ENCODE measurements at places on chromosomes 5 and 9.

GRCh38 chr5:87125766-87126165 is 141.9 kb upstream of the RASA1 start:
- no peak for DNase-seq

DNA sequence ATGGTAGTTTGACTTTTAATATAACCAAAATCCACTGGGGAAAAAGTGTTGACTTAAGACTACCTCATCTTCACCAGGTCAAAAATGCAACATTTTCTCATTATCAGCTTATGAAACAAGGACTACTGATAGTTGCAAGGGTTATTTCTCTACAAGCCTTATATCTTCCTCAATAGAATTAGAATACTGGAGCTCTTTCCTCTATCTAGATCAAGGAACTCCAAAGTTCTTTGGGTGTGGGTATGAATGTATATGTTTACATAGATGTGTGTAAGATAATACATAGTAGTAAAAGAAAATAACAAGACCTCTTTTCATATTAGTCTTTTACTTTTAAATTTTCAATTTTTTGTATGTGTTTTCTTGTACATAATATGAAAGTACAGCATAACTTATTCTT is 244.5 kb downstream of the MLLT3 start:
- no peak for DNase-seq

DNA sequence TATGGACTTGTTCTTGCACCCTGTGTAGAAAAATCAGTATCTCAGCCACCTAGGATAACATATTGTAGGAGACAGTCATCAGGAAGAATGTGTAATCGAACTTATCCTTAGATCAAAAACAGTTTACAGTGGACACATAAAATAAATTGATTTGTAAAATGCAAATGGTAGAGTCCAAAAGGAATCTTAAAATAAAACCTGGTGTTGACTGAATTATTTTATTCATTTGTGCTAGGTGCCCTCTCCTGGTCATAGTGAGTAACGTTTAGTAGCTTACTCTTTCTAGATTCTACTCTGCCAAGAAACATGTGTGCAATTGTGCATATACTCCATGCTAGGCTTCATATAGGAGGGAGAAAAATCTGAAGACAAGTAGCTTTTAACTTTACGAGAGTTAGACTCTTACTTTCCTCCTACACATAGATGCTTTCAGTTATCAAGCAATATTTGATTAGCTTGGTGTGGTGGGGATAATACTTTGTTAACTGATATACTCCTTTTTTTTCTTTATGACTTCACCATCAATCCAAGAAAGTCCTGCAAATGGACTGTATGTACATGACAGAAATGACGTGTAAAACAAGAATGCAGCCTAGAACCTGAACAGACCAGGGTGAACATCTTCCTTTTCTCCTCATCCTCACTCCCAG is 23.7 kb upstream of the LOX start:
- peak; percentile 28 for DNase-seq

DNA sequence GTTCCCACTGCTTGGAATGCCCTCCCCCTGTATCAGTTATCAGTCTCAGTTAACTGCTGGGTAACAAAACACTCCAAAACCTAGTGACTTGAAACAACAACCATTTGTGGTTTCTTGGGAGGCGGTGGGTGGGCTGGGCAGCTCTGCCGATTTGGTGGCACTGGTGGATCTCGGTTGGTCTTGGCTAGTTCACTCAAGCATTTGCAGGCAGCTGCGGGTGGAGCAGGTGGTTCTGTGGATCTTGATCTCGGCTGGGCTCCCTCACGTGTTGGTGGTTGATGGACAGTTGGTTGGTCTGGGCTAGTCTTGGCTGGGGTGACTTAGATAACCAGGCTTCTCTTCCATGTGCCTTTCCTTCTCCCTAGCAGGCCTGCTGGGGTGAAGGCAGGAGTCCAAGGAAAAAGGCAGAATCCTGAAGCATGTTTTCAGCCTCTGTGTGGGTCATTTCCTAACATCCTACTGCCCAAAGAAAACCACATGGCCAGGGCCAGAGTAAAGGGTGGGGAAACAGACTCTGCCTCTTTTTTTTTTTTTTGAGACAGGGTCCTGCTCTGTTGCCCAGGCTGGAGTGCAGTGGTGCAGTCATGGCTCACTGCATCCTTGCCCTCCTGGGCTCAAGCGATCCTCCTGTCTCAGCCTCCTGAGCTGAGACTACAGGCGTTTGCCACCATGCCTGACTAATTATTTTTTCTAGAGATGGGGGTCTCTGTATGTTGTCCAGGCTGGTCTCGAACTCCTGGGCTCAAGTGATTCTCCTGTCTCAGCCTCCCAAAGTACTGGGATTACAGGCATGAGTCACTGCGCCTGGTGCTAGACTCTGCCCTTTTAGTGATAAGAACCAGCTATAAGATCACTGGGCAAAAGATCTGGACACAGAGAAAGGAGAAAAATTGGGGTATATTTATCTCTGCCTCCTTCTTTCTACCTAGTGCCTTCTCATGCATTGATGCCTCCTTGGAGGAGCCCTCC is 183.7 kb downstream of the RGS3 start:
- DNase-seq, result no peak

DNA sequence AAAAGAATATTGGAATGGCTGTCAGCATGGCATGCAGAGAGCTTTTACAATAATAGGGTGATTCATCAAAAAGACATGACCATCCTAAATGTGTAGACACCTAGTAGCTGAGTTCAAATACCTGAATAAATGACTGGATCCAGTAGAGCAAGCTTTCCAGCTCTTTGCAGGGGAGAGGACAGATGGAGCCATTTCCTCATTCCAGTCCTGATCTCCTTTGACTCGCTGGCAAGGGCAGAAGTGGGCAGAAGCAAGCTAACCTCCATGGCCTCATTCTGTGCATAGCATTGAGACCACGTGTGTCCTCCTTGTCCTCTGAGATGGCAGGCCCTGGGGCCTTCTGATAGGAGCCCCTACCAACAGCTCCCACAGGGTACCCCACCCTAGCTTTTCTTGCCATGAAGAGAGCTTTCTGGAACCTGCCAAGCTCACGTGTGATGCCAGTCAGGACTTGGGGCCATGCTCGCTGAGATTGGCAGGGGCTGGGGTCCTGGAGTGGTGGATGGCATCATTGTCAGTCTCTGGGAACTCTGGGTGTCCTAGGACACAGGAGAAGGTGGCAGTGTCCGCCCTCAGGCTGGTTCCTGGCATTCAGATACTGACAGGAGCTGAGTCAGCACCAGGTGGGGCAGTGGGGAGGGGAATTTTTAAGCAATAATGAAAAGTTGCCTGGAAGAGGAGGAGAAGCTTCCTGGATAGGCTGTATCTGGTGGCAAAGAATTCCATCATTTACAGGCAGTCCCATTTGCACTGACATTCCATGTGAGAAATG is 33.6 kb downstream of the WWC1 start:
- DNase-seq, result no peak

DNA sequence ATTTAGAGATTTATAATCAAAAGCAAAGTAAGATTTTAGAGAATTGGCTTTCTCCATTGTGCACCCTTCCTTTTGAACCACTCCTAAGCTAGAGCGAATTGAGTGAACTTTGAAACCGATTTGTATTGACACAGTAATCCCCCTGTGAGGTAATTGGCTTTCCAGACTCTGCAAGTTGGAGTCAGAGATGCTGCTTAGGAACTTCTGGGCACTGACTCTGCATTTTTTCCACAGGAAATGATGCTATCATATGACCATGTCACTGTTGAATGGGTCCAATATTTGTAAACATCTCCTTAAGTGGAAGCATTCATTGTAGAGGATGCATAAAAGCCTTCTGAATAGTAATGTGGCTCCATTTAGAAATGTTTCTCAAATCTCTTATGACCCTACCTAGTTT is 394.4 kb upstream of the ZNF608 start:
- no peak for DNase-seq

DNA sequence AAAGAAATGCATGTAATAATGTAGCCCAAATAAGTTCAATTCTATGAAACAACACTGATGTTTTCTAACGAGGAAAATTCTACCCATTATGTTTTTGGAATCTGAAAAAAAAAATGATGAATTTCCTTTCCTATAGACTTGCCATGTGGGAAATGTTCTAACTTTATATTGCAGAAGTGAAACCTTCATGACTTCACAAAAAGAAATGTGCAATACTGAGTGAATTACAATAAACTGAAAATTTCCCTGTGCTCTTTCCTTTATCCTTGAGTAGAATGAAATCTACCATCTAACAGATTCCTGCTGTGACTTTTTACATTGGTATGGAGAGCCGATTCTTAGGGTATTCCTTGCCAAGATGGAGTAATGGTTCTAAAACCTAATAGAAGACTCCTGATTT is 1622.5 kb downstream of the MAT2B start:
- no peak for DNase-seq

DNA sequence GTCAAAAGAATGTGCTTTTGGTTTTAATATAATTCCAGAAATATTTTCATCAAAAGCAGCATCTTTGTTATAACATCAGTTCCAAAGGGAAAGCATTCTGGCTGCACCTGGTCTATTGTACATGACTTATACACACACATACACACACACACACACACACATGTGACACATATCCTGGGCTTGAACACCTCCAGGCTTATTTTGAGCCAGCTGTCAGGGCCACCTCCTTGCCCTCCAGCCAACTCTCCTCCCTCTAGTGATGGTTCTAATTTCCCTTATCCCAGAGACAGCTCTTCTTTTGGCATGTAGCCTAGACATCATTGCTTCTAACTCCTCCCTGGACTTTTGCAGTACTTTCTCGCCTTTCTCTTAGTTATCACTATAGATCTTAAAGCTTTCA is 115.0 kb downstream of the PIK3R1 start:
- DNase-seq, result no peak

GRCh38 chr5:52707616-52708015 is 80.1 kb upstream of the ITGA1 start:
- no peak for DNase-seq

Measured in SK-N-DZ (cell line).